ENCODE measurements at places on chromosomes 12 and 14.

DNA sequence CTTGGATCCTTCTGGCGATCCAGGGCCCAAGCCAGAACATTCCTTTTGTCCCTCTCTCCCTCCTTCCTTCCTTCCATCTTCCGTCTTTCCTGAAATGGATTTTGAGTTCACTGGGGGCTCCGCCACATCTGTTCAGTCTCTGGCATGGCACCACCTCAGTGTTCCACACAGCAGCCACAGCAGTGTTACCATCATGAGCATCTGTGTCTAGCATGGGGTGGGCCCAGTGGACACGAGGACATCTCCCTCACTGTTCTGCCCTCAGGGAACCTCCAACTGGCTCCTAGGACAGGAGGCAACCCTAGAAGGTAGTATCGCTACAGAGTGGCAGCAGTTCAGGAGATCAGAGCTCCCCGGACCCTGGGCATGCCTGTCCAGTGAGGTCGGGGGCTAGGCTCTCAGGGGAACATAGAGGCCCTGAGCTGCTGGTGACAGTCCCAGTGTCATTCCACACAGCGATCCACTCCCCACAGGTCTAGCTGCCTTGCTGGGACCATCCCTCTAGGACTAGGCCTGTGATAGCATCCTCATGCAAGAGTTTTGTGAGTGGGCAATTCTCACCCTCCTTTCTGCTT is 59.0 kb downstream of the GALNT16 start:
- no peak for DNase-seq

GRCh38 chr12:2631653-2632350 is 163.0 kb upstream of the FKBP4 start:
- no peak for DNase-seq

- DNase-seq = no peak
These were observed 149.3 kb downstream of the RBM19 start for GRCh38 chr12:113816866-113817265.

GRCh38 chr12:68804657-68805591 is 3.1 kb upstream of the MDM2 start:
- DNase-seq = no peak

DNA sequence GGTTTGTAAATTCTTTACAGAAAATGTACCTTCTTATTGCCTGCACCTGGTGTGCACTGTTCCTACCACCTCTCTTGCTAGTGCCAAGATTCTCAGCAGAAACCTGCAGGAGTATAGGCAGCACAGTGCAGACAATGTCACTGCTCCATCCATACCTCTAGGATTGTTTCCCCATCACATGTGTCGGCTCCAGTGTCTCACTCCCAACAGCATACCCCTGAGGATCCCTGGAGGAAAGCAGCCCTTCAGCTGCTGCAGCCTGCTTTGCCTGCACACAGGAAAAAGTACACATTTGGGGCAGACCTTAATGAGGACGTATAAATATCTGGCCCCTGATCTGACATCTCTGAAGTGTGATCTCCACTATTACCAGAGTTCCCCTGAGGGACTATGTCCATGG is 235.5 kb downstream of the MDGA2 start:
- DNase-seq = no peak

DNA sequence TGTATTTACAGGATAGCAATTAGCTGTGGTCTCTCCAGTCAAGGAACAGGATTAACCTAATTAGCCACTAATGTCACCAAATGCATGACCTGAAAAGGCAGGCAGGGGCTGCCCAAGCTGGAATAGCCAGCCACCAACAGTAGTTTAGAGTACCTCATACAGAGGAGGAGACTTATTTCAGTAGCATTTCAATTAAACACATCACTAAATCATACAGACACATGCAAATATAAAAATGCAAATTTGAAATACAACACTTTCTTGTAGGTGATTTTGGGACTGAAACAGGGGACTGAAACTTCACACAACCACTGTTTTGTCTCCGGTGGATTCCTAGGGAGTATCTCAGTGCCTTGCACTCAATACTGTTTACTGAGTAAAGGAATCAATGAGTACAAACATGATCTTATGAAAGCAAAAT is 636 bp upstream of the IFNG-AS1 start:
- DNase-seq = no peak

GRCh38 chr14:71648725-71649124 is 283.5 kb upstream of the RGS6 start:
- no peak for DNase-seq

DNA sequence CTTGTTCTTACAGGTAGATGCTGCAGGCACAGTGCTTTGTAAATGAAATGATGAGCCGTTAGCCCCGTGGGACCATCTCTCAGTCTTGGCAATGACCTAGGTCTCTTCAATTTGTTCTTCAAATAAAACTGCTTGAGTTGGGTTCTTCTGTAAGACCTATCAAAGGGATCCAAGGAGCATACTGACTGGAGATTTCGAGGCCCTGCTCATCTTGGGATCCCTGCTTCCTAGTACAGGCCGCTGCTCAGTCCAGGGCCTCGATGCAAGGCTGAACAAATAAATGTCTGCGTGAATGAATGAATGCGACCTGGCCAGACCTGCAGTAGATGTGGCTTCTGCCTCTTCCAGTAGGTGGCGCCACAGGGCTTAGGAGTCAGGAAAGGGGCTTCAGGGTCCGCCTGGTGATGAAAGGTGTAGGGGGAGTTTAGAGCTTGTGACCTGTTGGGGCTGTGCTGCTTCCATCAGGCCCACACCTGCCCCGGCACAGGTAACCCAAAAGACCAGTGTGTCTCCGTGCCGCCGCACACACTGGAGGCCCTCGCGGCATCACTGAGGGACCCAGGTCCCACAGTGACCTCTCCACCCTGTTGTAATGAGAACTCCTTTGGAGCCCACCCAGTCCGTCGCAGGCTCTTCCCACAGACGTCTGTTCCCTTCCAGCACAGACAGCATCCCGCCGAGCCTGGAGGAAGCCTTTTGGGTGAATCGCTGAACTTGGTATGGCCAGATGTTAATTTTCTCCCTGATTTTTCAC is 4.4 kb downstream of the CACNA1C start:
- peak; percentile 54 for DNase-seq

- peak; percentile 86 for DNase-seq
These were observed 91.4 kb downstream of the VRK1 start for GRCh38 chr14:96888593-96888992.

DNA sequence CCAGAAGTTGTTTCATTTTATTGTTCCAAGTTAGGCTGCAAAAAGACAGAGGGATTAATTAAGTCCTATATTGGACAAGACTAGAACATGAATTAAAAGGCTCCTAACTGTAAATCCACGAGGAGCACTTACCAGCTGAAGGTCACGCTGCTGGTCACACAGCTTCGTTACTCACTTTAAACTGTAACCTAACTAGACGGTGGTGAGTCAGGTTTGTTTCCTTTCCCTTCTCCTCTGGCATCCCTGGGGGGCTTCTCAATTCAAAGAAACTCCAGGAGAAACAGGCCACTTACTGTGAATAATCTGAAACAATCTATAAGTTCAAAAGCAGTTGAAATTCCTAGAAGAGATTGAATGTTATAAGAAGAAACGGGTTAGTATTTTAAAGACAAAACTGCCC is 331.4 kb downstream of the BCAT1 start:
- no peak for DNase-seq

GRCh38 chr12:84874125-84874824 is 38.3 kb downstream of the SLC6A15 start:
- peak; percentile 77 for DNase-seq

DNA sequence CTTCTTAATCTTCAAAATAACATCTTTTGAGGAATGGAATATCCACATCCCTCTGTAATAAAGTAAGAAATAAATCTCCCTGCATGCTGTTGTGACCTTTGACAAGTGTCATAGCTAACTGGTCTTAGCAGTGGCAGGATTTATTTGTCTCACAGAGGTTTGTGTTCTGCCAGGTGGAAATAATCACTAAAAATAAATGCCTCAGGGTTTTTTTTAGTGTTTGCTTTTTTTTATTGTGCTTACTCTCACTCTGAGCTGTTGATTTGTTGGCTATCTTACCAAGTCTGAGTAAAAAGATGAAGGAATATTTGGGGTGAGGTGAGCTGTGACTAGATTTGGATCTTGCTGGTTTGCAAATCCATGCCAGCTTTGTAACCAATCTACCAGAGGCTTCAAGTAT is 285.4 kb downstream of the ALG10B start:
- no peak for DNase-seq

GRCh38 chr14:62722406-62722805 is 322.9 kb downstream of the KCNH5 start:
- no peak for DNase-seq

- no peak for DNase-seq
These were observed 28.8 kb downstream of the CLEC1A start for GRCh38 chr12:10069976-10070375.

DNA sequence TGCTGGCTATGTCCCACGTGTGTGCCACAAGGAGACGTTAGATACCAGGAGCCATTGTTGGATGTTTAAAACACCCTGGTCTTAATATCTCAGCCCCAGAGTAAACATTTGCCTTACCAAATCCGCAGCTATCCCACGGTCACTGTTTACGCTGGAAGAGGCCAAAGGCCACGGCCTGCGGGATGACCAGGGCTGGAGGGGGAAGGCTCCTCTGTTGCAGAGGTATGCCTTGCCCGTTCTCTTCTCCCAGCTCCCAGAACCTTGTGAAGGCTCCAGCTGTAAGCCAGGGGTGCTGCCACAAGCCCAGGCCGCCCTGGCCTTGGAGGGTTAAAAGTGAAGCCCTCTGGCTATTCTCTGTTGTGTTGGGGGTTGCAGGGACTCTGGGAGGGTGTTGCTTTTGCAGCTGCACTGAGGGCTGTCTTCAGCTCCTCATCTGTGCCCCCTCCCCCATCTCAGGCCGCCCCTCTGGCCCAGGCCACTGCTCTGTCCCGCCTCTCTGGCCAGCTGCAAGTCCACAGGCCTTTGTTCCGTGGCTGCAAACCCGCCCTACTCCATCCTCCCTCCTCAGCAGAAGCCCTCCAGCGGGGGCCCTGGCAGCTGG is 2.5 kb downstream of the PLEKHG3 start:
- DNase-seq = no peak

- no peak for DNase-seq
These were observed 92.8 kb upstream of the TMTC2 start for GRCh38 chr12:82593901-82594396.

- DNase-seq = no peak
These were observed 128.8 kb downstream of the SYNE2 start for GRCh38 chr14:63981569-63981968.

GRCh38 chr12:105318651-105319483 is 11.6 kb upstream of the C12orf75 start:
- DNase-seq = no peak

- no peak for DNase-seq
These were observed 568 bp upstream of the SIVA1 start for GRCh38 chr14:104752423-104752734.

GRCh38 chr14:105480199-105480746 is 5.7 kb downstream of the CRIP2 start:
- no peak for DNase-seq

DNA sequence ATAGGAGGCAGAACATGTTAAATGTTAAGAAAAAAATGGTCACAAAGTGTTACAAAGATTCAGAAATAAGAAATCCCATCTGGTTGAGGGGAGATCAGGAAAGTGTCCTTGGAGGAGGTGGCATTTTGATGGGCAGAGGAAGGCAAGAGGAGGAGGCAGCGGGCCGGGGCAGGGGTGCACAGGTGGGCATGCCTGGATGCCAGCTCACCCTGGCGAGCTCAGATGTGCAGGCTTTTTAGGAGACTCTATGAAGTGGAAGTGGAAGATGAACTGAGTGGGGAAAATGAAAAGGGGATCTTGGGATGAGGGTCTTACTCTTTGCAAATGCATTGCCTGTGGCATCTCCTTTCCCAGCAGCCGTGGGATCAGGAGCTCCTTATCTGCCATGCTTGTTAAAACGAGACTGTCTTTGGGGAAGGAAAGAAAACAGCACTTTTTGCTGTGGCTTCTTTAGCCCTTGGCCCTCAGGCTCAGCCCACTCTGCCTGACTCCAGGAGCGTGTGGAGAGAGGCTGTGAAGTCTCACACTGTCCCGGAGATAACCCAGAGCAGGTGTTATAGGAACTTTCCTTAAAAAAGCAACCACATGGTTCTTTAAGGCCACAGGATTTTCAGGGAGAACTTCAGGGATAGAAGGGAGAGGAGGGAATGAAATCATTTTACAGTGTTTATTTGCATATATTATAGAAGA is 62.6 kb downstream of the ELK3 start:
- DNase-seq = no peak

- no peak for DNase-seq
These were observed 1.6 kb downstream of the CBLN3 start for GRCh38 chr14:24427537-24428508.

DNA sequence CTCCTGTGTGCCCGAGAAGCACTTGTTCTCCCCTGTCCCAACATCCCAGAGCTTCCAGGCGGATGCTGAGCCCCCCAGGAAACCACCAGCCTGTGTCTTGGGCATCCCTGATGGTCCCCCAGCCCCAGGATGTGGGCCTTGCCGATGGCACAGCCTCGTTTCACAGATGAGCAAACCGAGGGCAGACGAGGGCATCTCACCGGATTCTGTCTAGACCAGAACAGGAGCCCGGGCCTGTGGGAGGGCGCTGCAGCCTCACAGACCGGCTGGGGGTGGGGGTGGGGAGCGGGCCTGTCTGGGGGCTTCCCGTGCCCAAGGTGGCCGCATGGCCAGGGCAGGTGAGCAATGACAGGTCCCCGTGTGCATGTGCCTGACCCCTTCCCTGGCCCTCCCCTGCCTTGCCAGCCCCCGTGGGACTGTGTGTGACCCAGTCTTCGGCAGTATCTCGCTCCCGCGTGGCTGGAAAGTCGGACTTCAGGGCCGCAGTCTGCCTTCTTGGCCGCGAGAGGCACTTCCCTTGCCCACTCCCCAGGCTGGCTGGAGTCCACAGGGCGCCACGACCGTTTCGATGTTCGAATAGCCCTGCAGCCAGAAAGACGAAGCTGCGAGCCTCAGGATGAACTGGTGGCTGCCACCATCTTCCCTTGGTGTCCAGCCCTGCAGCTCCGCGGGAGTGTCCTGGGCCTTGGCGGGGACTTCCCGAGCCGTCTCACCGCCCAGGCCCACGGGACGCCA is 8.9 kb downstream of the RFLNA start:
- no peak for DNase-seq

GRCh38 chr14:91586410-91586809 is 76.3 kb upstream of the PPP4R3A start:
- no peak for DNase-seq

- DNase-seq = no peak
These were observed 141.1 kb downstream of the PAWR start for GRCh38 chr12:79549531-79550271.

DNA sequence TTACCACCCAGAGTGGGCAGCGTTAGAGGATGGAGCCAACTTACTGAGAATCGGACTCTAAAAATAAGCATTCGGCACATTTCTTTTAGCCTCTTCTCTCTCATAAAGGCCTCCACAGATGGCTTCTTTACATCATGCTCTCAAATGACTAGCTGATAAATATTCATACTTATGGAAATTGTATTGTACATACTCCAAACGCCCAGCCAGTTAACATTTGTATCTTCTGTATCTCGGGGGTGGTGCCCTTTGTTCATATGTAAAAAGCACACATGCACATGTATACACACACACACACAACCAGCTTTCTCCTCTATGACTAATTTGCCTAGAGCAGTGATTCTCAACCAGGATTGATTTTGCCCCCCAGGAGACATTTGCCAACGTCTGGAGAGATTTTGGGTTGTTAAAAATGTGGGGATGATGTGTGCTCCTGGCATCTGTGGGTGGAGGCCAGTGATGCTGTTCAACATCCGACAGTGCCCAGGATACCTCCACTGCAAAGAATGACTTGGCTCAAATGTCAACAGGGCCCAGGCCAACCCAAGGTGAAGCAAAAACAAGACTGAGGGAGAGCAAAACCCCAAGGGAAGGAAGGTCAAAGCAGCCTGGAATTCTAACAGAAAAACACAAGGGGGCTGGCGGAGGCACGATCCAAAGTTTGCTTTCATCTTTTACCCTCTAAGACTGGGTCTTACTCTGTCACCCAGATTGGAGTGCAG is 15.2 kb upstream of the CDK2AP1 start:
- no peak for DNase-seq

- no peak for DNase-seq
These were observed 80.8 kb downstream of the LLPH start for GRCh38 chr12:66049538-66050282.
